ENCODE measurements at places on chromosomes 4 and X.

DNA sequence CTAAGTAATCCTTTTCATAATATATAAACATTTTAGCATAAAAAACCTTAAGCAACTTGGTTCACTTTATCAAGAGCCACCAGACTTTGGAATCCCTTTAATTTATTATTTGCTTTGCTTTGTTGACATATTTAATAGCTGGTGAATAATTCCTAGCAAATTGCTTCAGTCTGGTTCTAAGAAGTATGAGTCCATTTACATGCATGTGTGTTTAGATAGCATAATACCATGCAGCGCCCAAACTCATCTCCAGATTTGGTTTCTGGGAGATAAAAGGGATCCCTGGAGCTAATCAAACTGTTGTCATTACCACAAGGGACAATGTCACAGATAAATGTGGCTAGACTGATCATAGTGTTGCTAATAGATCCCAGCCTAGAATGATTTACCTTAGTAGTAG is 111.8 kb downstream of the TMEM144 start:
- DNase-seq = no peak

DNA sequence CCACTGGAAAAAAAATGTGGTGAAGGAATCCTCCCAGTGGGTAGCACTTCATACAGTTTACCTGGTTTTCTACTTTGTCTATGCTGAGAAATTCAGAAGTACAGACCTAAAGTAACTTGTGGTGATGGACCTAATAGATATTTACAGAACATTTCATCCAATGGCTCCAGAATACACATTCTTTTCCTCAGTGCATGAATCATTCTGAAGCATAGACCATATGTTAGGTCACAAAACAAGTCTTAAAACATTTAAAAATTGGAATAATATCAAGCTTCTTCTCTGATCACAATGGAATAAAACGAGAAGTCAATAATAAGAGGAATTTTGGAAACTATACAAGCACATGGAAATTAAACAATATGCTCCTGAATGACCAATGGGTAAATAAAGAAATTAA is 450.1 kb upstream of the INTU start:
- DNase-seq = no peak

DNA sequence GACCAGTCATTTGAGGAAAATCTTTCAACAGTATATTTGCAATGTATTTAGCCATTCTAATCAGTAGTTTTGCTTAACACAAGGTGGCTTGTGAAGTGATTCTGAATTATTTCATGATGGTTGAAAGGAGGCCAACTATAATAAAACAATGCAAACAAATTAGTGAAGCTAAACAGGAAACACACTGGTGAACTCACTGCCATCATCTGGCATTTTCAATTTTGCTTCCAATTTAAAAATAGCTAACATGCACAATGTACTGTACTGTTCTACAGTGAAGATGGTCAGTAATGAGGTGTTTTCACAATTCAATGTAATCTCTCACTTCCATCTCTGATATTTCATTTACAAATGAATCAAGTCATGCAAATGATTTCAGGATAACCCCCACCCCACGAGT is 31.1 kb downstream of the PGRMC2 start:
- DNase-seq = no peak

DNA sequence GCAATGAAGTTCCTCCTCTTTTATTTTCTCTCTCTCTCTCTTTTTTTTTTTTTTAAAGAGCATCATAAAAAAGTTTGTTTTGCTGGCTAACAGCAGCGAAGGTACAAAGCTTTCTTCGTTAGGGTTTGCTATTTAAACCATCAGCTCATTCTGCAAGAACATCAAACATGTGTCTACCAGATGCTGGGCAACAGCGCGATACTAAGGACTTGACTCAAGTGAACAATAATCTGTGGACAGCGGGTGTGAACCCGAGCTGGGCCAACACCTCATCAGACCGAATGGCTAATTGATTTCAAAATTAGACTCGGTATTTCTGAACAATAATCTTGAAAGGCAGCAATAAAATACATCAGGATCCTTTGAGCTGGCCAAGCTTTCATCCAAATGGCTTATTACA is 246.4 kb downstream of the FBXO8 start:
- DNase-seq = no peak

DNA sequence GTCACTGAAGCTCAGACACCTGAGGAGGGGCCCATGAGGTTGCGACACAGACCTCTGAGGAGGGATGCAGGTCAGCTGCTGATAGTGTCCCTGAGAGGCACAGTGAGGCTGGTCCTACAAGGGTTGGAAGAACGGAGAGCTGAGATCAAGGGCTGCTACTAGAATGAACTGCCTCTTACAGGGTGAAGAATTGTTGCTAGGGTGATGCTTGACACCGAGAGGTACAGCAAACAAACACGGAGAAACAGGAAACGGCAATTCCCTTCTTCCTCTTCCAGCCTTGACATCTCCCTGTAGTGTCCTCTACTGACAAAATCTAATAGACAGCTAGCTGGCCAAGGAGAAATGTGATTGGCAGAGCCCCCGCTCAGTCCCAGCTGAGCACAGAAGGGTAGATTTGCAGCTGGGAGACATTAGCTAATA is 11.8 kb upstream of the HPGDS start:
- DNase-seq = no peak

DNA sequence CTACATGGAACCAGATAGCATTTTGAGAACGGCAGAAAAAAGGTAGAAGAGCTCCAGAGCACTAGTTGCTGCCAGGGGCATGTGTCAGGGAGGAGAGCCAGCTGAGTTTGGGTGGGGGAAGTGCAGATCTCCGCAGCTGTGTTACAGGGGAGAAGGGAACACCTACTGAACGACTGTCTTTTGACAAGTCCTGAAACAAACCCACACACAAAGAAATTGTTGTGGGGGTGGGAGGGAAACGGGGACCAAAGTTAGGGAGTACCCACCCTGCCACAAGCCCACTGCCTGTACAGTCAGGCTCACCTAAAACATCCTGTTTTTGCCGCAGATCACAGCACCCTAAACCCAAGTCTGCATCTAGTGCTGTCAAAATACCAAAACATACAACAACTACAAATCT is 55.5 kb downstream of the LEF1 start:
- DNase-seq = no peak

- DNase-seq = no peak
Observed at GRCh38 chrX:72255445-72255844, 16.6 kb upstream of the ERCC6L start.

DNA sequence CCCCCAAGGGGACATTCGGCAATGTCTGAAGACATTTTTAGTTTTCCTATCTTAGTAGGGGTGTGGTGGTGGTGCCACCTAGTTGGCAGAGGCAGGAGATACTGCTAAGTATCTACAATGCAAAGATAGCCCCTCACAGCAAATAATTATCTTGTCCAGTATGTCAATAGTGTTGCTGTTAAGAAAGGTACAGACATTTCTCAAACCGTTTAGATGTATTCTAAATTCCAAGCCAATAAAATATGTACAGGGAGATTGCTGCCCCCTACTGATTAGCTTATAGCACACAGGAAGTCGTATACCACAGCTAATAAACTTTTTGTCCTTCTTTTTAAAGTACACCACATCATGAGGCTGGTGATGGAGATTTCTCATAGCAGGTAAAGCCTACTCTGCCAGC is 260.5 kb downstream of the TMA16 start:
- DNase-seq = no peak

GRCh38 chr4:123972031-123972430 is 575.4 kb downstream of the SPRY1 start:
- DNase-seq = no peak
